ENCODE measurements at places on chromosomes 1 and 21.

DNA sequence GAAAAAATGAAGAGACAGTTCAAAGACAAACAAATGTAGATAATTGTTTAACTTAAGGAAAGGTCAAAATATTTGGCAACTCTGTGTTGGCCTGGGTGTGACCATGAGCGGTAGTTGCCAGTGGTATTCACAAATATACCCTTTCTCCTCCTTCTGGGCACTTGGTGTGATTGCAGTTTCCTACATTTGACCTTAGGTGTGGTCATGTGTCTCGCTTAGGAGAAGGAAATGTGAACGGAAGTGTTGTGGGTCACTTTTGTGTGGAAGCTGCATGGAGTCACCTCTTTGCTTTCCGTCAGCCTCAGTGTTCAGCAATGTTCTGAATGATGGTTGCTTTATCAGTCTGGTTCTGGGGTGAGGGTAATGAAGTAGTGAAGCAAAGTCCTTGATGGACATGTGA, 3.4 kb upstream of the PCSK9 start:
- DNase-seq: no peak

DNA sequence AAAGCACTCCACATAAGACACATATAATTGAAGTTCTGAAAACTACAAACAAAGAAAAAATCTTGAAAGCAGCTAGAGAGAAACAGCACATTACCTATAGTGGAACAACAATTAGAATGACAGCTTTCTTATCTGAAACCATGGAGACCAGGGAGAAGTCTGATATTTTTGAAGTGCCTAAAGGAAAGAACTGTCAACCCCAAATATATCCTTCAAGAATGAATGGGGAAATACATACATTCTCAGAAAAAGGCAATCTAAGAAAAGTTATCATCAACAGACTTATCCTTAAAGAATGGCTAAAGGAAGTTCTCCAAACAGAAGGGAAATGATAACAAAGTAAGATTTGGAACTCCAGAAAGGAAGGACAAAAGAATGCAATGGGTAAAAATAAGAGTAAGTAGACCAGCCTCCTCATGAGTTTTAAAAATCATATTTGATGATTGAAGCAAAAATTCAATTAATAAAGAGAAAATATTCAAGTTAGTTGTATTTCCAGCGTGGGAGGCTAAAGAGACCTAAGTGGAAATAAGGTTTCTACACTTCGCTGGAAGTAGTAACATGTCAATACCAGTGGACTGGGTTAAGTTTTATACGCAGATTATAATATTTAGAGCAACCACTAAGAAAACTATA, 170.8 kb upstream of the SAMSN1 start:
- no peak for DNase-seq

DNA sequence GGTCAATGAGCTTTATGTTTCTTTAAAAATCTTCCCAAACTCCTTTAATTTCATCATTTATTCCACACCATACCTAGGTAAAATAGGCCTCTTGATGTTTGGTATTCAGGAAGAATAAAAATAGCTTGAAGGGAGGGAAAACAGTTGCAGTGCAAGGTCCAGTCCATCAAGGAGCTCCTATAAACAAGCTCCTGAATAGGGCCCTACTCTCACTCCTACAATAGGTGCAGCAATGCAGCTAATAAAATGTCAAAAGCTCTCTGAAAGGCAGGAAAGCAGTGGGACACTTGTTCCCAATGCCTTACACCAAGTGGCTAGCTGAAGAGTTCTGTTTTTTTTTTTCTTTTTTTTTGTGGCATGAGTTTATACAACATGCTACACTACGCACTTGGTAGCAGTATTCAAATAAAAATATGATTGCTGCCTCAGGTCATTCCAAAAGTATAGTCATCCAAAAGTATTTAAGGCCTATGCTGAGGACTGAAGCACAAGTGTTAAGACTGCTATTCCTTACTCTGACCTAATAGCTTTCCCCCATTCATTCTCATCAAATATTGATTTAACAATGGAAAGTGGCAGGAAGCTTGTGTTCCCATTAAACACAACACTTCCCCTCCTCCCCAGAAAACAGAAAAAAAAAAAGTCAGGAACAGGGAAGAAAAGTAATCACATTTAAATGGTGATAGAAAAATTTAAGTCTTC, 9.8 kb downstream of the TEX38 start:
- DNase-seq: no peak

GRCh38 chr1:177471244-177471643, 300.5 kb downstream of the BRINP2 start:
- DNase-seq: no peak

DNA sequence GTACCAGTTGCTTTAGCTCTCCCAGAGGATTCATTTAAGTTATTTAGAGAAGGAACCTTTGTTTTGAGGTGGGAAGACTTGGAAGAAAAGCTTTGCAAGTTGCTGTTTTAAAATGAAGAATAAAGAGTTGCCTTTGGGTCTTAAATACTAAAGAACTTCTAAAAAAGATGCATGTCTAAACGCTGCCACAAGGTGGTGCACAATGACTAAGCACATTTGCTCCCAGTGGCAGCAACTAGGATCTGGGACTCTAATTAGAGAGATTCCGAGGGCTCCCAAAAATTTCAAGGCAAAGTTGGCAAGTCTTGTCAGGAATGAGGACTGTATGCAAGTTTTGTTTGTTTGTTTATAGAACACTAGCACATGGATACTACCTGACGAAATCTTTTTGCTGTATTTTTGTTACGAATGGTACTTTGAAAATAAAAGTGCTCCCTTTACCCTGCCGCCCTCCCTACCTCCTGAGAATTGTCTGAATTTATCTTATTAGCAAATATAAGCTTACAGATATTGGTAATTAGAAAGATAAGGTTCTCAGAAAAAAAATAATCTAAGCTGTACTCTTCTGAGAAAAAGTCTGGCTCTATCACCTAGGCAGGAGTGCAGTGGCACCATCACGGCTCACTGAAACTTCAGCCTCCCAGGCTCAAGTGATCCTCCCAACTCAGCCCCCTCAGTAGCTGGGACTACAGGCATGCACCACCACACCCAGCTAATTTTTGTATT, 121.8 kb downstream of the HFM1 start:
- DNase-seq: no peak

GRCh38 chr21:32611471-32611997, 643 bp downstream of the CFAP298 start:
- no peak for DNase-seq

DNA sequence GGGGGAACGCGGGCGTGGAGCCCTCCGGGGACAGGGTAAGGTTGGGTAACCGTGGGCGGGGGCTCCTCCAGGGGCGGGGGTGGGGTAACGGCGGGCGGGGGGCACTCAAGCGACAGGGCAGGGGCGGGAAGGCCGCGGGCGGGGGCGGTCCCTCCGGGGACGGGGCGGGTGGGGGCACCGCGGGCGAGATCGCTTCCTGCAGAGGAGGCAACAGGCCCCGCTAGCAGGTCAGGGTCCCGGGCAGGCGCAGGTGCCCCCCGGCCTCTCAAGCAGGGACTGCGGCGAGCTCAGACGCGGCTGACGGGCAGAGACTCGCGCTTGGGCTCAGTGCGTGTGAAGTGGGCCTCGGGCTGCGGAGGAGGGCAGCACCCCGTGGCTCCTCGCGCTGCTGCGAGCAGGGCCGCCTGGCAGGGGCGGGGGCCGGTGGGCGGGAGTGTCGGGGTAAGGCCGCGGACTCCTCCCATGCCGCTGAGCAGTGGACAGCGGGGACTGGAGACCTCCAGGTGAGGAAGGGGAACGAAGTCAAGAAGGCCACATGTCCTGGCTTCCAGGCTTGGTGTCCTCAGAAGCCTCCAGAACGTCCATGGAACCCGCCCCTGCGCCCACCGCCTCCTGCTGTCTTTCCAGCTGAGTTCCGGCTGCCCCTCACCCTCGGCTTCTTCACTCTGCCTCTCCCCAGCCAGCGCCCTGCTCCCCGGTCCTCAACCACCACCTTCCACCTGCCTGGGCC, 627 bp upstream of the GNB1 start:
- no peak for DNase-seq

DNA sequence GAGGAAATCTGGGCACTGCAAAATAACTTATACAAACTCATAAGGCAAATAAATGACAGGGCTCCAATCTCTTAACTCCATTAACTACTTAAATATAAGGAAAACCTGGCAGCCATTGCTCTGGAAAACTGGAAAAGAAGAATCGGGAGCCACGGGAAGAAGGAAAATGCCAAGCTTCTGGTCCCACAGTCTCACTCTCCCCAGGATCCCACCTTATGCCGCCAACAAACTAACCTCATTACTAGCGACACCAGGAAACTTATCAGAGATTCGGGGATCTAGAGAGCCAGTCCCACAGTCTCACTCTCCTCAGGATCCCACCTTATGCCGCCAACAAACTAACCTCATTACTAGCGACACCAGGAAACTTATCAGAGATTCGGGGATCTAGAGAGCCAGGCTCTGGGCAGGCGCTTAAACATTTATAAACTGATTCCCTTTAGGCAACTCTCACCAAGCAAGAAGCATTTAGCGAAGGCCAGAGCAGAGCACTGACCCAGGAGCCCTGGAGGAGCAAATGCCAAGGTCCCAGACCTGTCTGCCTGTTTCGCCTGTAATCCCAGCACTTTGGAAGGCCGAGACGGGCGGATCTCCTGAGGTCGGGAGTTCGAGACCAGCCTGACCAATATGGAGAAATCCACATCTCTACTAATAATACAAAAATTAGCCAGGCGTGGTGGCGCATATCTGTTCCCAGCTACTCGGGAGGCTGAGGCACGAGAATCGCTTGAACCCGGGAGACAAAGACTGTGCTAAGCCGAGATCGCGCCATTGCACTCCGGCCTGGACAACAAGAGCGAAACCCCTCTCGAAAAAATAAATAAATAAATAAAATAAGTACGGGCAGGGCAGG, 720 bp downstream of the PSMB2 start:
- DNase-seq: no peak

- no peak for DNase-seq
Measured at GRCh38 chr1:34950428-34950827, 21.0 kb upstream of the DLGAP3 start.

DNA sequence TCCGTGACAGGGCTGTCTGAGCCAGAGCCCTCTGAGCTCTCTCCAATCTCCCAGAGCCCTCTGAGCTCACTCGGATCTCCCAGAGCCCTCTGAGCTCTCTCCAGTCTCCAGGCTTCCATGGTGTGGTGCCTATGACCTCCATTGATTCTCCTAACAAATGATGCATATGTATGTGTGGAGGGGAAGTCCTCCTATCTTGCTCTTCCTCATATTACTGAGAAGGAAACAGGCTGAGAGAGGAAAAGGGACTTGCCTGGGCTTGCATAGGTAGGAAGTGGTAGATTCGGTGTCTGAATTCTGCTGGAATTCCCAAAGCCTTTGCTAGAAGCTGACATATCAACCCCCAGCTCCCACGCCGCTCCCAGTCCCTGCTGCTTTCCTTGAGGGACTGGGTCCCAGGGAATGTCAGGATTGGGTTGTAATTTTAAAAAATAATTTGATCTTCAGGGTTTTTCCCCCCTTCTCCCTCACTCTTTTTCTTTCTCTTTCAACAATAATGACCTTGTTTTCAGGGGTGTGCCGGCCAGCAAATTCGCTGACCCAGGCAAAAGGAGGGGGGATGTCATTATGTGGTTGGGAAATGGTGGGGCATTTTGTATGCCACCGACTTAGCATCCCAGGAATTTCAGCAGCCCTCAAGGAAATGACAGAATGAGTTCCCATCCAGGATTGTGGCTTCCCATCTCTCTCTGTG, 42.3 kb upstream of the RUNX3 start:
- DNase-seq: no peak

GRCh38 chr1:112735752-112736151, 20.6 kb upstream of the PPM1J start:
- DNase-seq: no peak
